ENCODE measurements at places on chromosomes 3 and 15.

GRCh38 chr15:77516786-77517185 lies 96.1 kb downstream of the HMG20A start:
- no peak for DNase-seq

- DNase-seq = no peak
Measured at GRCh38 chr3:78116874-78117273, 1077.0 kb downstream of the ROBO2 start.

DNA sequence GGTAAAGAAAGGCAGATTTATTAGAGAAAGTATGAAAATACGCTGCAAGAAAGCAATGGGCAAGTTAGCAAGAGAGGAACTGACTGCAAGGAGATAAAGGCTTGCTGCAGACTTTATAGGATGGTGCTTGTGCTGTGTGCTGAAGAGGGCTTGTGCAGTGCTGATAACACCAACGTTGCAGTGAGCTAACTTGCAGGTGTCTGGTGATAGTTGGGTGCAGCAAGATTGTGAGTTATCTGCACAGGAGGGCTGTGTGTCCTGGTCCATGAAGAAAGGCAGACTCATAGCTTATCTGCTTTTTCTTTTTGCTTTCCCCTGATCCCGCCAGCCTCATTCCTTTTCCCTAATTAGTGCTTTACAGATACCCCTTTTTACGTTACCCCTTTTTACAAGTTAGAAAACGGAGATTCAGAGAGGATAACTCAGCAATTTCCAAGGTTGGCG lies 58.0 kb upstream of the ZNF148 start:
- no peak for DNase-seq

DNA sequence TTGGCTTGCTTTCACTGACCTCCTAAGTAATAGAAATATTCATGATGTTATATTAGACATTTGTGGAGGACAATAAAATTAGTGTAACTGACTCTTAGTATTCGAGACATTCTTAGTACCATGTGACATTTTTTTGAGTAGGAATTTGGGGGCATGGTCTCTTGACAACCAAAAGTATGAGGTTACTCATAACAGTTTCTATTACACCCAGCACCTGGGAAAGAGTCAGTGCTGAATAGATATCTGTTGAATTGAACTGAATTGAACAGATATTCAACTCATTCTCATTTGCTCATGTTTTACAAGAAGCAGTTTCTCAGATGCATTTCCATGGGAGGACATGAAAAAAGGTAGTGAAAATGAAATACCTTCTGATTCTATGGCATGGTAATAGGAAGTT lies 84.4 kb downstream of the CMSS1 start:
- DNase-seq = no peak

DNA sequence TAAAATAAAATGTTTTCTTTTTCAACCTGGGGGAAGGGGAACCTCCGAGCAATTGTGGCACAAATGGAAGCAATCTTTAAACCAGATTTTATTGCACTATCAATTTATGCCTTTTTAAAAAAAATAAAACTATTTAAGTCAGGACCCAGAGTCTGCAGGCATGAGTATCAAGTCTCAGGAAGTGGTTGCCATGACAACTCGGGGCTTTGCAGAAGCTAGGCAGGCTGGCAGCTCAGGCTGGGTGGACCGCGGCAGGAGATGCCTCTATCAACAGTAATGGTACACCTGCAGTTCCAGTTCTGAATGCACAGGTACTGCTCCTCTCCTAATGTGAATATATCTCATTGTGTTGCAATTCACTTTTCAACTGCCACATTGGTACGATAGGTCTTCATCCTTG lies 447.7 kb downstream of the GABRG3 start:
- no peak for DNase-seq

DNA sequence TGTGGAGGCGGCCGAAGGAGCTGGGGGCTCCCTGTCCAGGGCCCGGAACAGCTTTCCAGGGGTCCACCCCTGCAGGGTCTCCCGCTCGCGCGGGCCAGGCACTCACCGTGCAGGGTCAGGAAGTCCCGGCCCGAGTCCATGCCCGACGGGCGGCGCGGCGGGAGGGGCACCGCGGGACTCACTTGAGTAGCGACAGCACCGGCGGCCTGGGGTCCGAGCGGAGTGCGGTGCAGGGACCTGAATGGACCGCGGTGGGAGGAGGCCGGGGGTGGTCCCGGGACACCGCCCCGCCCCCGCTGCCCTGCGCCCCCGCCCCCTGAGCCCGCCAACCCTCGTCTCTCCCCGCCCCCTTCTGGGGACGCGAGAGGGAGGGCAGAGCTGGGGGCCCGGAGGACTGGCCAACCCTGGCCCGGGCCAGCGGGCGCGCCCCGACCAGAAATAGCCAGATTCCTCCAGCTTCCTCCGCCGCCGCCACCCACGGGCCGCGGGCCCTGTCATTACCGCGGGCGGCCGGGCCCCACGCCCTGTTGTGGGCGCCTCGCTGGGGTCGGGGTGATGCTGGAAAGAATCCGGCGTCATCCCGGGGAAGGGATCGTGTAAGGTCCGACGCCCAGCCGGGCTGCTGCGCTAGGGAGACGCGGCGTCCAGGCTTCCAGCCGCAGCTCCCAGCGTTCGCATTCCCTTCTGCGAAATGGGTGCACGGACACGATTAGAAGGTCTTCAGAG lies at the start of gene PLCD1:
Gene PLCD1, minus strand, starts transcription at position 243 of the 726 bp plus-strand sequence. Its CDS starts 103 bp downstream, at position 140.
- DNase-seq = no peak

DNA sequence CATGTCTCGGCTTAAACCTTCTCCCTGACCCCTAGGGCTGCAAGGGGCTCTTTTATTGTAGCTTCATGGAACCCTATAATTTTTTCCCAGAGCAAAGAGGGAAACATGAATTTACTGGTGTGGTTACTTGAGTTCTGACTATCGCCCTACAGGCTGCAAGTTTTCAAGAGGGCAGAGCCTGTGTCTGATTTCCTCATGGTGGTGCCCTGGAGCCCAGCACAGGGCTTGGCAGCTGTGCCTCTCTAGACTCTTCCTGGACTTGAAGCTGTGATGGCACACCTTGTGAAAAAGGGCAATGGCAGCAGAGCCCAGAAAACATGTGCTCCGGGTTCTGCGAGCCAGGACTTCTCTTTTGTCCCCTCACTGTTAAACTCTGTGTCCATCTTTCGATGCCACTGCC lies 34.2 kb upstream of the TF start:
- DNase-seq = no peak

DNA sequence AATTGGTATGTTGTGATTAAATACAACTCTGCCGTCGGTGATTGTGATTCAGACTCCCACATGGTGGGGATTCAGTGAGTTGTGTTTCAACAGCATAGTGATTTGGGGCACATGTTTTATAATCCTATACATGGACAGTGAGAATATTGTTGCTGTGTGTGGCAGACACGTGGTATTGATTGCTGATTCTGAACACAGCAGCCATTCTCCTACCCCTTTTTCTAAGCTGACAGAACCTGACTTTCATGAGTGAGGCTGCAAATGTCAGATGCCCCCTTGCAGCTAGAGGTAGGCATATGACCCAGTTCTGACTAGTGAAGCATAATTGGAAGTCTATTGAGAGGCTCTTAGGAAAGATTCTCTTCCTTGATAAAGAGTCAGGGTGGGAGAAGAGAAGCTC lies 155.0 kb upstream of the STRIT1 start:
- DNase-seq = no peak

- DNase-seq = no peak
Measured at GRCh38 chr15:101213147-101213546, 38.7 kb downstream of the CHSY1 start.

Measured in activated CD4-positive, alpha-beta T cell treated with anti-CD3 and anti-CD28 coated beads, Interleukin-2, Interleukin-6, amounts not matched to agents 100 ng/mL and 50 ng/mL, durations not matched to agents 16 hours and 8 hours (primary cell).